ENCODE measurements at places on chromosomes 16 and 17.
A peak's percentile ranks its signal among the peaks of the same experiment; 100 is the strongest.

DNA sequence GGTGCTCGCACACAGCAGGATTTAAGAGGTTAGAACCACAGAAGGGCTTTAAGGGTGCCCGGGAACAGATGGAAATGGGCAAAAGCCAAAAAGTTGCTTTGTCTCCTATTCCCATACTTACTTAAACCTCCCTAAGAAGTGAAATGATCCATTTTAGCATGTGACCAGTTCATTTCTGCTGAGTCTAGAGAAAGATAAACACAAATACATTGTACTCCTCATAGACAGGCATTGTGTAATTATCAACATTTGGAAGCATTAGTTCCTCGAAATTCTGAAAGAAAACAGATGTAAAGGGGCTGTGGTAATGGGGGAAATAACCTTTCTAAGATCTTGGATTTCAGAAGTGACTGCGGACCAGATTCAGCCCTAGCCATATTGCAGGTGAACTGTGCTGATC is 178.3 kb downstream of the CYB561 start:
- no peak for DNase-seq

DNA sequence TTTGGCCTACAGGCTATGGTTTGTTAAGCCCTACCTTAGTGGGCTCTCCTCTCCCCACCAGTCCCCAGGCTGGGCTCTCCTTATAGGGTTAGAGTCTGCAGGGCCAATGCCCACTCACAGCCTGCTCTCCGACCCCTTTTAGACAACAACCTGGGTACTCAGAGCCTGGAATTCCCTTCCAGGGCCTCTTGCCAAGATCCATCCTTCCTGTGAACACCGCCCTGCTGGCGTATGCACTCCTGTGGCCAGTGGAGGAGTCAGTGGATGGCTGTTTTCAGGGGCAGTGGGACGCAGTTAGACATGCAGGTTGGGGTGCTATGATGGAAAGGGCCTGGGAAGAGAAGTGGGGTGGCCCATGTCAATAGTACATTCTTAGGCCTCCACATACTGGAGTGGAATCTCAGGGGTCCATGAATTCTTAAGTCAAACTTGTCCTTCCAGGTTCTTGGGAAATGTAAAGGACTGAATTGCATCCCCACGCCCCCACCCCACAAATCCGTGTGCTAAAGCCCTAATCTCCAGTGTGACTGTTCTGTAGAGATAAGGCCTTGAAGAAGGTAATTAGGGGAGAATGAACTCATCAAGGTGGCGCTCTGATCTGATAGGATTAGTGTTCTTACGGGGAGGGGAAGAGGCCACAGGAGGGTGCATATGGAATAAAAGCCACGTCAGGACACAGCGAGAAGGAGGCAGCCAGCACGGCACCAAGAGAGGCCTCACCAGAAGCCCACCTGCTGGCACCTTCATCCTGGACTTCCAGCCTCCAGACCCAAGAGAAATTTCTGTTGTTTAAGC is 81.6 kb upstream of the CACNG5 start:
- DNase-seq, result no peak

- no peak for DNase-seq
Observed at GRCh38 chr17:73984941-73985340, 218.5 kb upstream of the RPL38 start.

DNA sequence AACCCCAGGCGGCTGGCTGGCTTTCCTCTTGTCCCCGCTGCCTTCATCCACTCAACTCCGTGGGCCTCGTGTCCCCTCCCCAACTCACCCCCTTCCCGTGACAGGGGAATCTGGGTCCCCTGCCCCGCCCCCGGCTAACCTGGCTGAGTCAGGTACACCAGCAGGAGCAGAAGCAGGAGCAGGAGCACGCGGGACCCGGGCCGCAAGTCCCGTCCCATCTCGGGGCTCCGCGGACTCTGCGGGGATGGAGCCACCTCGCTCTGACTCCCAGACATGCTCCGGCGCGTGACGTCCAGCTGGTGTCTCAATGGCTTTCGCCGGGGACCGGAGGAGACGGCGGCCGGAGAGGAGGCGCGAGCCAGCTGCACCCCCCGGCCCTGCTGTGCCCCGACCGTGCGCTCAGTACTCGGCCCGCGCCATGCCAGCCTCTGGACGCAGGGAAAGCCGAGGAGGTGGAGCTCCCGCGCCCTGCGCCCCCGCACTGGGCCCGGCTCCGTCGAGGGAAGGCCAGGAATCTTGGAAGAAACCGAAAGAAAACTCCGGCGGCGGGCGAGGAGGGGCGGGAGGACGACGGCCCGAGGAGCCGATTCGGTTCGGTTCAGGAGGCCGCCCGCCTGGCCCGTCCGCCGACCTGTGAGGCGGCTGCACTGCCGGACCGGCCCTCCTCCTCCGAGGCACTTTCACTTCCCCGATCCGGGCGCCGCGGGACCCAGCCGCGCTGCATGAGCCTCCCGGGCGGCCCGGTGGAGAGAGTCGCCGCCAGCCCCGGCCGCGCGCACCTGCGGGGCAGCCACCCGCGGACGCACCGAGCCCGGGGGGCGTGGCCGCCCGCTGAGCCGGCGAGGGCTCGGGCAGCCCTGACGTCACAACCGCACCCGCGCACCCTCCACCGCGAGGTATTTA is at the start of the genes CXCL16 and ZMYND15:
Gene CXCL16, minus strand, starts transcription at position 807 of the 903 bp plus-strand sequence. Its CDS starts 589 bp downstream, at position 218.
Gene ZMYND15, plus strand, starts transcription at position 712 of the 903 bp plus-strand sequence. CDS start 716 bp downstream, outside the sequence.
- peak; percentile 8 for DNase-seq

DNA sequence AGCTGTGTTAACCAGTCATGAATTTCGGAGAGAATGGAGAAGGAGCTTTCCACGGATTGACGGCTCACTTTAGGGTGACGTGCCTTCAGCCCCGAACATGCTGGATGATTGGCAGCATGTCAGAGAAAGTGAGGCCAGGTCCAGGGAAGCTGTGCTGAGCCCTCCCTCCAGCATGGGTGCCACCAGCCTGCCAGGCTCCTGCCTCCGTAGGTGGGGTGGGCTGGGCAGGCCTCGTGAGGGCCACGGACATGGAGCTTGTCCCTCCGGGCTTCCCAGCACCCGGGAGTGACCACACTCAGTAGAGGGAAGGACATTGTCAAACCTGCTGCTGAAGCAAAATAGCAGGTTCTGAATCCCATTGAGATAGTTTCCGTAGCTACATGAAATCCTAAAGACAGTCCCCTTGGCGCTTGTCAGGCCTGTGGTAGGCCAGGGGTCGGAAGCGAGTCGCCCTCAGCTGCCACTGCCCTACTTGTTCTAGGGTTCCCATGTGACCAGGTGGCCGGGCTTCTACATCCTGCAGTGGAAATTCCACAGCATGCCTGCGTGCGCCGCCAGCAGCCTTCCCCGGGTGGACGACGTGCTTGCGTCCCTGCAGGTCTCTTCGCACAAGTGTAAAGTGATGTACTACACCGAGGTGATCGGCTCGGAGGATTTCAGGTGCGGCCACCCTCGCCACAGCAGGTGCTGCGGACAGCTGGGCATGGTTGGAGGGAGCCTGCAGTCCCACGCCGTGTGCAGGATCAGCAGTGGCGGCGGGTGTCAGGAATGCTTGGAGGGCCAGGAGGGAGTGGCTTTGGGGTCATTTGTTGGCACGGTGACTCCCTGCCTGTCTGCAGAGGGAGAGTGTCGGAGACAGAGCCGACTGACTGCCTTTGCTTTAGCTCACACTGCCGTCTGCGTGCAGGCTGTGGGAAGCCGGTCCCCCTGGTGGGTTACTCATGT is 72.3 kb downstream of the SEC14L1 start:
- no peak for DNase-seq

GRCh38 chr17:57425903-57426880 is 169.9 kb downstream of the MSI2 start:
- DNase-seq, result no peak

- DNase-seq, result no peak
Observed at GRCh38 chr17:49337884-49338283, 24.2 kb downstream of the ZNF652 start.

GRCh38 chr16:30406795-30407101 is 658 bp upstream of the ZNF771 start:
- DNase-seq, result no peak

- peak; percentile 76 for DNase-seq
Observed at GRCh38 chr16:21158208-21159110, at the start of gene LDAF1. LDAF1 (plus strand) TSS chr16:21158674; CDS start chr16:21161183, 2,509 bp downstream.

GRCh38 chr17:55233840-55234239 is 30.9 kb upstream of the HLF start:
- no peak for DNase-seq

DNA sequence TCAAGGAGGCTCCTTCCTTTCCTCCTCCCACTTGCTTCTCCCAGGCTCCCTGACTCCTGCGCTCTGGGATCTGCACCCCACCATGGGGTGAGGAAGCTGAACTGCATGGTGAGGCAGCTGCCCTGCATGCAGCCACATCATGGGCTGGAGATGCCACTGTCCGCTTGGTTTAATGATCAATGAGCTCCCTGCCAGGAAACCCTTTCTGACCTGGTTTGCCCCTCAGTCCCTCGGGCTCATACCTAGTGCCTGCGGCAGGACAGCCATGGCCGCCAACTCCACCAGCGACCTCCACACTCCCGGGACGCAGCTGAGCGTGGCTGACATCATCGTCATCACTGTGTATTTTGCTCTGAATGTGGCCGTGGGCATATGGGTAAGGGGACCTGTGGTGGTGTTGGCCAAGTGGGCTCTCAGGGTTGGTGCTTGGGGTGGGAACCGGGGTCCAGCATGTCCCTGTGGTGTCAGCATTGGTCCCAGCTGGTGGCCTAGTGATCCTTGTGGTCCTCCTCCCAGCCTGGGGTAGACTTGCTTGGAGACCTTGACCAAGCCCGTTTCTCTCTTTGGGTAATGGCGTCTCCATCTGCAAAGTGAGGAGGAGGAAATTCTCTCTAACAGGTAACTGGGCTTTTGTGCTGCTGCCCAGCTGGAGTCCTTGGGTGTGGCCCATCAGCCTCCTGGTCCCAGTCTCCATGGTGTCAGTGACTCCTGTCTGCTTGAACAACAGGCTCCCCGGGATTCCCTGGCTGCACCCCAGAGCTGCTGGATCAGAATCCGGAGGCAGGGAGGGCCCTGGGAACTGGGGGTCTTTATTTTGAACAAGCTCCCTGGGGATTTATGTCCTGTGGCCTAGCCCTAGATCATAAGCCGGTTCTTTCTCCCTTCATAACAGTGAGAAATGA is at the start of gene SLC5A10:
Gene SLC5A10, plus strand, starts transcription at position 225 of the 902 bp plus-strand sequence. Its CDS starts 41 bp downstream, at position 266.
- no peak for DNase-seq

DNA sequence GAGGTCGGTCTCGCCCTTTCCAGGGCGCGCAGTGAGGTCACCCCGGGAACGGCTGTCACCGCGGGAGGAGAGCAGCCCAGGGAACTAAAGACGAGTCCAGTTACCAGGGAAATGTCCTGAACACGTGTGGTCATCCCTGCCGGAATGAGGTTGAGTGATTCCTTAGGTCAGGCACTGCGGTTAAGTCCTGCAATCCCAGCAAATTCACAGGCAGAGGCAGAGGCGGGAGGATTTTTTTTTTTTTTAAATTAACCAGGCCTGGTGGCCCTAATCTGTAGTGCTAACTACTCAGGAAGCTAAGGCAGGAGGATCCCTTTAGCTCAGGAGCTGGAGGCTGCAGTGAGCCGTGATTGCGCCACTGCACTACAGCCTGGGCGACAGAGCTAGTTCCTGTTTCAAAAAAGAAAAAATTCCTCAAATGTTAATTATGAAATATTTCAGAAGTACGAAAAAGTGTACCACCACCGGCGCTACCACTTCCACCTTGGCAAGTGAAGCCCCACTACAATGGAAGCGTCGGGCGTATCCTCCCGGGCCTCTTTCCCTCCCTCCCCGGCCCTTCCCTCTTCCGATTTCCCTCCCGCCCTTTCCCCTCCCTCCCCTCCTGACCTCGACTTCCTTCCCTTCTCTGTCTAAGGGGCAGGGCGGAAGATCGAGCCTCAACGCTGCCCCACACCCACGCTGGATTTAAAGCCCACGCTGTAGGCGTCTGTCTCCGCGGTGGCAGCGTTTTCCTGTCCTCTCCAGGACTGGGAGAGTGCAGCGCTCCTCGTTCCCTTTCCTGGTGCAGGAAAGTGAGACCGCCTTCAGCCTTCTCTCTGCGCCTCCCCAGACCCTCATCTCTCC is 27.3 kb downstream of the SLFN11 start:
- peak; percentile 33 for DNase-seq

DNA sequence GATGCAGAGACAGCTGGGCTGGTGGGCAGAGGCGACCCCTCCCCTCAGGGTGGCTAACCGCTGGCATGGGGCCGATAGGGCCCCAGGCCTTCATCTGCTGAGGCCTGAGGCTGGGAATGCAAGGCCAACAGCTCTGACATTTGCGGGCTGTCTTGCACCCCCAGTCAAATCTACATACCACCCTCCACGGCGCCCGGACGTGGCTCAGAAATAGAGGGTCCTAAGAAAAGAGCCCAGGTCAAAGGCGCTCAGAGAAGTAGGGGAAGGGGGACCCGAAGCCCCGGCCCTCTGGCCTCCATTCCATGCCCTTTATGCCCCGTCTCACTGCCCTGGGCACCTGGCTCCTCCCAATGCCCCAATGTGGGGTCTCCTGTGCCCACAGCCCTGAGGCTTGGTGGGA is 142.3 kb downstream of the C16orf78 start:
- no peak for DNase-seq

DNA sequence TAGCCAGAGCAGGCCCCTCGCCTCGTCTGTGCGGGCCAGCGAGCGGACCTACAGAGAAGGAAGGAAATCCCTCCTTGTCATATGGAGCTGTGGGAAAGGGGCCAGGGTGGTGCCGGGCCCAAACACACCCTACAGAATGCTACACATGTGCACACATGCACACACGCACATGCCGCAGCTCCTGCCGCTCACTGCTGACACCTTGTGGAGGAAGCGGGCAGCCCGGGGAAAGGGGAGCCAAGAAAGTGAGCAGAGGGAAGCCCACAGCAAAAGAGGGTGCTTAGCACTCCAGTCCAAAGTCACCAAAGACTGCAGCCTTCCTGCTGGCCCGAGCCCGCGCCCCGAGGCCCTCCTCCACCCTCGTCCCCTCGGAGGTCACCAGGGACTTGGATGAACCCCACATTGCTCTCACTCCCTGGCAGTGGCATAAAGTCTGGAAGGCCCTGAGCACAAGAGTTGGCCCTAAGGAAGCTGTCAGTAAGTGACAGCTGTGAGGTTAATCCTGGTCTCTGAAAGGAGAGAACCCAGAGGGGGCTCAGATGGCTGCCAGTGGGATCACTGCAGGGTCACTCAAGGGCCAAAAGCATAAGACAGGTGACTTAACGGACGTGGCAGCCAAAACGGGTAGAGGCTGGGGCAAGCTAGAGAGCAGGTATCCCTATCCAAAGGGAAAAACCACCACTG is 68.2 kb downstream of the MYO18A start:
- DNase-seq, result peak; percentile 64

GRCh38 chr16:68081861-68082628 is 3.1 kb upstream of the NFATC3 start:
- no peak for DNase-seq

- DNase-seq, result no peak
Observed at GRCh38 chr17:7017827-7018200, 5.0 kb upstream of the BCL6B start.

DNA sequence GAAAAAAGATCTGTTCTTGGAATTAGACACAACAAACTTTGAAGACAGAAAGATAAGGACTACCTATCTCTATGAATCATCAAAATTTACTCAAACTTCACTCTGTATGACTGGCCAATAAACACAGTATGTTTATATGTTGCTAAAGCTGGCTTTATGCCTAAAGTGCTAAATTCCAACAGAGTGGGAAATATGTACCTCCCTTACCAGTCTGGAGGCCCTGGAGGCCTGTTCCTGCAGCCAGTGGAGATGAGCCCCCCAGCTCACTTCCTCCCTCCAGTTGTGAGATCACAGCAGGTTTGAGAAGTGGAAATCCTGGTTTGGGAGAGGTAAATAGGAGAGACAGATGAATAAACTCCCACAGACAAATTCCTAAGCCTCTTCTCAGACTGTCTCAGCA is 9.0 kb downstream of the ZNF23 start:
- no peak for DNase-seq

GRCh38 chr16:8600144-8600775 is 9.9 kb upstream of the TMEM114 start:
- no peak for DNase-seq

GRCh38 chr16:68128577-68129305 is 43.6 kb downstream of the NFATC3 start:
- peak; percentile 14 for DNase-seq

GRCh38 chr17:27845264-27846041 is 45.1 kb upstream of the NOS2 start:
- no peak for DNase-seq

Data from fibroblast of skin of abdomen (primary cell).